Pulmonary artery endothelial cell (primary cell): ENCODE measurements at places on chromosomes 16 and 17.

GRCh38 chr16:3974751-3975150 is 94.2 kb upstream of the CREBBP start:
- DNase-seq: no peak

- peak; percentile 63 for DNase-seq
These were observed 42.6 kb downstream of the KLHDC4 start for GRCh38 chr16:87723226-87723623.

DNA sequence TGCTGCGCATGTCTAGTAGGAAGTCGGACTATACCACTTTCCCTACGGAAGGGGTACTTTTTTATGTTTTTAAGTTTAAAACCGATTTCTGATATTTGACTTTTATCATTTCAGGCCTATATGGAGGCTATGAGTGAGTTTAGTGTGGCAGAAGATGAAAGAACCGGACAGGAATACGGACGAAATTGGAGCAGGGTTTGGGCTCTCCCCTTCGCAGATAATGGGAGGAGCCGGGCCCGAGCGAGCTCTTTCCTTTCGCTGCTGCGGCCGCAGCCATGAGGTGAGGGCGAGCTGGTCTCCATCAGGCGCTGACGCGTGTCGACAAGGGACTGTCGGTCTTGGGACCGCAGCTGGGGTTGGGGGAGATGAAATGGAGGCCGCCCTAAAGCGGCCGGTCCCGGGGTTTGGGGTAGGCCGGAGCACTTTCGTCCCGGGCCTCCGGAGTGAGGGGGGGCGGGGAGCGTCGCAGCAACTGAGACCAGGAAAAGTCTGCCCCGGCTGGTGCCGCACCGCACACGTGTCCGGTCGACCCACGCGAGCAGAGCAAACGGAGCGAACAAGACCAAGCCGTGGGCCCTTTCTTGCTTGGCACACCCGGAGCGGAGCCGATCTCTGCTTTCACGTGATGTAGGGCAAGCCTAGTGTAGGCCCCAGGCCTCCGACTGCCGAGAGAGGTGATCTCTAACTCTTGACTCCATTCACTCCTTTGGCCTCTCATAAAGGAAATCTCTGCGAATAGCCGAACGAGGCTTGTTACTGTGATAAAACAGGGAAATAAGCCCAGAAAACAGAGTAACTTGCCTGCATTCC is at the start of gene RPL19:
TSS of gene RPL19 (plus strand) at position 214 of the 810 bp plus-strand sequence. CDS start at position 276, 62 bp downstream.
- DNase-seq: no peak

DNA sequence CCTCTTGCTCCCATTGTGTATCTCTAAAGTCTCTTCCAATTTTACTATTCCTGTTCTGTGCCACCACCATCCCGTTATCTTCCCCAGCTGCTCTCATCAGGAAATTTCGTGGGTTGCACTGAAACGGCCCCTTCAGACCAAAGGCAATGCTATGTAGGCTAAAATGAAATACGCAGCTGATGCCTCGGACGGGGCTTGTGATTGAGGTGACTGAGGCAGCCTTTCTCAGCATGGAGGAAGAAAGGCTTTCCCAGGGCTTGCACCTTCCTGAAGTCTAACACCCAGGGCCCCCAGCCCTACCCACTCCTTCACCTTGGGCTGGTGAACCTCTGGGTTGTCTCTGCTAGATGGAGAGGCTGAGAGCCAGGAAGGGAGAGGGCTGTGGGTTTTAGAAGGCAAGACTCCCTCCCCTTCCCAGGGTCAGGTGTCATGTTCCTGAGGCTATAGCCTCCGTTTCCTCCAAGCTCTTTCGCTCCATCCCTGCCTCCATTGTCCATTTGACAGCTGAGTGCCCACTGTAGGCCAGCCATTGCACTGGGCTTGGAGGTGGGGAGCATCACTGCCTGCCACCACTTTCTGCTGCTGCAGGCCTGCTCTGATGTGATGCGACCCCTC is 7.8 kb downstream of the CCDC200 start:
- no peak for DNase-seq
